ENCODE measurements at places on chromosomes 3 and 15.

- DNase-seq: no peak
Observed at GRCh38 chr3:19526071-19526470, 377.8 kb downstream of the KCNH8 start.

DNA sequence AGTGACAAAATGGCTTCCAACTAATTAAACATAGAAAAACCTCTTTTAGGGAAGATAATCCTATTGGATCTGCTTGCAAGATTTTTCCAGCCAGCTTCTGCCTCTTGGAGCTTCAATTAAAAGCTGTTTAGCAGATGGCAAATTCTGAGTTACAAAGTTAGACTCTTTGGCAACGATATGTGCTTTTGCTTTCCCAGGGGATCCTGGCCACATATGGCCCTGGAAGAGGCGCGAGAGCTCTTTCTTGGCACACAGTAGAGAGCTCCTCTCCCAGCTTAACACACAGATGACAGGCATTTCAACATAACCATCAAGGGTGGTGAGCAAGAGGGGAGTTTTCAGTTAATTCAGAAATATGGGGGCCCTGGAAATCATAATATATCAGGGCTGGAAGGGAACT lies 41.6 kb upstream of the GALNT15 start:
- no peak for DNase-seq

- DNase-seq: peak; percentile 81
Observed at GRCh38 chr3:129428376-129429079, at the start of gene EFCAB12. EFCAB12 (minus strand) TSS chr3:129428636; CDS start chr3:129428488, 148 bp downstream.

DNA sequence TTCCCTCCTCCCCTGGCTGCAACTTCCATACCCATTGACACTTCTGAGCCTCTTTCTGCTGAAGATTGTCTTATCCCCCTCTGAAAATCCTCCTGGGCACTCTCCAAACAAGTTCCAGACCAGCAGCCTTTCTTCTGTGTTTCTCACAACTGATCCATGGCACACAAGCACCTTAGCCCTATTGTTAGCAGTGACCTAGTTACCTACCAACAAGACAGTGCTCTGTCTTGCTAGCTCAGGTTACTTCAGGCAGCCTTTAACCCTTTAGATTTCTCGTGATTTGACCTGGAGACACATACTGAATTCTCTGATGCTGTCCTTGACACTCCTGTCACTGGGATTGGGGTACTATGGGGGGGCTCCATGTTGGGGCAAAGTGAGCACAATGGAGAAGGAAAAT lies 82.1 kb downstream of the GTF2E1 start:
- no peak for DNase-seq

DNA sequence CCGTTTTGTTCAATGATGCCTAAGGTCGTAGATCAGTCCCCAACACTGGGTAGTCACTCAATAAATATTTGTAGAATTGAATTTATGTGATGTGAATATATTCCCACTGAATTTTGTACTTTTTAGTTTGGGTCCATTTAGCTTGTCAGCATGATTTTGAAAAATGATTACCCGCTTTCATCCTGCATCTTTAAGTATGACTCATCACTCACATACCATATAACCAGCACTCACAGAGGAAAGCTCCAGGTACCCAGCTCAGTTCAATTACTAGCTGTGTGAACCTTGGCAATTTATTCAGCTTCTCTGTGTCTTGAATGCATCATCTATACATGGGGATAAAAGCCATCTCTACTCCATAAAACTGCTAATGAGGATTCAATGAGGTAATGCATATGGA lies 2.2 kb upstream of the MLF1 start:
- DNase-seq: no peak

- no peak for DNase-seq
Observed at GRCh38 chr3:111862974-111863373, 3.9 kb downstream of the PHLDB2 start.

GRCh38 chr3:73341272-73341935 lies 279.9 kb downstream of the EBLN2 start:
- DNase-seq: no peak

DNA sequence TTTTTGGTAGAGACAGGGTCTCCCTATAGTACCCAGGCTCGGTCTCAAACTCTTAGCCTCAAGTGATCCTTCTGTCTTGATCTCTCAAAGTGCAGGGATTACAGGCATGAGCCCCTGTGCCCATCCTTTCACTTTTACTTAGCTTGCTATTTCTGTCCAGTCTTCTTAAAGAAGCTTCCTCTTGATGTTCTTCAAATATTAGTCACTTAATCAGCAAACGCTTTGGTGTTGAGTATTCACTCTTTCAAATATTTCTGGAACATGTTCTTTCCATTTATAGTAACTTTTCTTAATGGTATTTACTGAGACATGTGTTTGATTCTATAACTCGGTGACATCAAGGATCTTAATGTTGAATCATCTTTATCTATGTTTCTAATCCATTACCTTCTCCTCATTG lies 122.1 kb downstream of the CNTN6 start:
- peak; percentile 67 for DNase-seq

DNA sequence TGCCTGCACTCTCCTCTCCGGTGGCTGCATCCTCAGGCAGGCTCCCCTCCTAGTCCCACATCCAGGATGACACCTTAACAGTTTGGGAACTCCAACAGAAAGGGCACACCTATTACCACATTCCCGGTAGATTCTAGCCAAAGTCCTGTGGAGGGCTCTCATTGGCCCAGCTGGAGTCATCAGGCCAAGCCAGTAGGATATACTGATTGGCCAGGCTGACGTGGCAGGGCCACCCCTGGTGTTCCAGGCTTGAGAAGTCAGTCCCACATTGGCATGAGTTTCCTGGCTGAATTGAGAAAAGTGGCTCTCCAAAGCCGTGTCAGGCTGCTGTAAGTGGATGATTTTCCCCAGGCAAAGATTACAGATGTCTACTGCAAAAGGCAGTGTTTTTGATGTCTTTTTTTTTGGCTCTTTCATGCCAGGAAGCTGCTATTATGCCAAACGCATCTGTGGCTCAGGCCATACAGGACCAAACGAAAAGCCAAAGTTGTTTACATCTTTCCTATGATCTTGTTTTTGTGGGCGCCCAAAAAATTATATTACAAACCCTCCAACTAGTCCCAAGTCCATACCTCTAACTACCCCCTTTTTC lies 6.6 kb upstream of the BLM start:
- no peak for DNase-seq

DNA sequence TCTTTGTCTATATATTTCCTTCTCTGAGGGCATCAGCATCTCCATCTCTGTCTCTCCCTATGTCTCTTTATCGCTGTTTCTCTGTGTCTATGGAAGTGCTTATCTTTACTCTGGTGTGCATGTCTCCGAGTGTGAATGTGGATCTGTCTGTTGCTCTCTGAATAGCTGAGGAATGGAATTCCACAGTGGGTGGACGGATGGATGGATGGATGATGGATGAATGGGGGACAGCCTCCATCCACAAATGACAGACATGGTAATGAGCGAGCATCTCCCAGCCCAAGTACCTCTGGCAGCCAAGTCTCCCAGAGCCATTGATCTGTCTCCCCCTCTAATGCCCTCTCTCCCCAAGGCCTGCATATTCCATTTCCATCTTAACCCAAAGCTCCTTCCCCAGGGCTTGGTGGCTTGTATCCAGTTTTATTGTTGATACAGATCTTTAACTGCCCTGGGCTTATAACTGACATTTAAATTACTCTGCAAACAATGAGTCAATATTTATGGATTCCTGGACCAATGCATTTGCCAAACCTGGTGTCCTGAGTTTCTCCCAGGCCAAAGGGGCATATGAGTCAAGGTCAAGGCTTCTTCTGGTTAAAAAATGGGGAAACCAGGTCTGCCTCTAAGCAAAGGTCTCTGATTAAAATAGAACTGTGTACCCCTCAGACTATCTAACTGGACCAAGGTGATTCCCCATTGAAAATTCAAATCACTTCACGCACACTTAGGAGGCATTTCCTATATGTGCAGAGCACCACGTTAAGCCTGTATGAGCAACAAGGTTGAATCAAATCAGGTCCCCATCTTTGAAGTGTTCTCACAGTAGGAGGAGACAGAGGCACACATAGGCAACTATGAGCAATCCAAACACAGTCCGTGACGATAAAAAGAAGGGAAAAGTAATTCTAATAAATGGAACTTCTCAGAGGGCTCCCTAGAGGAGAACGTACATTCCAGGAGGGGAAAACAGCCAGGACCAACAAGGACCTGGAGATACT lies 109.9 kb downstream of the TLE3 start:
- DNase-seq: peak; percentile 12

- peak; percentile 78 for DNase-seq
Observed at GRCh38 chr3:156332304-156332703, 211.9 kb downstream of the KCNAB1 start.

- no peak for DNase-seq
Observed at GRCh38 chr3:167241048-167241845, 138.8 kb downstream of the ZBBX start.

- peak; percentile 82 for DNase-seq
Observed at GRCh38 chr3:64645243-64645642, 42.6 kb downstream of the ADAMTS9 start.

GRCh38 chr15:91243826-91244225 lies 143.8 kb downstream of the SV2B start:
- no peak for DNase-seq

DNA sequence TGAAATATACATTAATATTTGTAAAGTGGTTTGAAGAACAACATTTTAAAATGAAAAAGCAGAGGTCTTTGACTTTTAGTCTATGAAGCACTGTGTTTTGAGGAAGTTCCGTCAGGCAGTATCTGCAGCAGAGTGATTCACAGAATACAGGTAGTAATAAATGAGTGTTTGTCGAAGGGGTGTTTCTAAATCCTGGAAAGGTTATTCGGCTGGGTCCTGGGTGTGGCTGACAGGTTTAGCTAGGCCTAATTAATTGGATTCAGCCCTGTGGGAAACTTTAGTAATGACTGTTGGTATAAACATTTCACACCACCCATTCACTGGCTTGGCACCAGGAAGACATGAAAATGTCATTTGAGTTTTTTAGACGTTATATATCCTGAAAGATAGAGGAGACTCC lies 51.3 kb downstream of the TIPARP start:
- peak; percentile 76 for DNase-seq

DNA sequence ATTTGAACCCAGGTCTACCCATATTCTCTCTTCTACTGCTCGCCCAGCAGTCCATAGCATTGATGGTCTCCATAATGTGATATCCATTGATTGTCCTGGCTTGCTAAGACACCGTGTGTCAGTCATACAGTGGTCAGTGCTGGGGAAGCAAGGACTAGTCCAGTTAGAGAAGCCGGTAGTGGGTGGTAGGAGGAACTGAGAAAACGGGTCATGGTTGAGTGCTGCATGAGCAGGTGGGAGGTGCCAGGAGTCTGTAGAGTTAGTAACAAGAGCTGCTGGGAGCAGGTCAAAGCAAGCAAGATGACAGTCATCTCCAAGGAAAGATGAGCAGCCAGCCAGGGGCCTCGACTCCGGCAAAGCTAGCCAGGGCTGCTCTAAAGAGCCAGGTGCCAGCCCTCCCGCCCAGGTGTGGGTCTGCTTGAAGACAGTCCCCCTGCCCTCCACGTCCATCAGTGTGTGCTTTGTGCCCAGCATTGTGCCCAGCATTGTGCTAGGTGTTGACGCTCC lies 29.5 kb upstream of the USP3 start:
- DNase-seq: peak; percentile 92

DNA sequence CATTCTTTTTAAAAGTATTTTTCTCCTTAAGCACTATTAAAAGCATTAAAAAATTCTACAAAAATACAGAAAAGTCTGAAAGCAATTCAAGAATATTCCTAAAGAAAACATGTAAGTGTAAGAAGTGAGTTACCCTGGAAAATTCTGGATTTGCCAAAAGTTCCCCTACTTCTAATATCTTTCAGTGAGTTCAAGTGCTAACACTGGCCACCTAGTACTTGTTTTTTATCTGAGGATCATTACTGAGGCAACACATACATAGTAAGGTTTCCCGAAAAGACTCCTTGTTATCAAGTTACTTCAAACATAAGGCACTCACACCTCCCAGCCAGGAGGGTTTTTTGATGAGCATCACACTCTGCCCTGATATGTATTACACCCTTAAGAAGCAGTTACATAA lies 158.4 kb downstream of the TIGIT start:
- no peak for DNase-seq

GRCh38 chr3:30162579-30162978 lies 443.8 kb upstream of the TGFBR2 start:
- peak; percentile 50 for DNase-seq

DNA sequence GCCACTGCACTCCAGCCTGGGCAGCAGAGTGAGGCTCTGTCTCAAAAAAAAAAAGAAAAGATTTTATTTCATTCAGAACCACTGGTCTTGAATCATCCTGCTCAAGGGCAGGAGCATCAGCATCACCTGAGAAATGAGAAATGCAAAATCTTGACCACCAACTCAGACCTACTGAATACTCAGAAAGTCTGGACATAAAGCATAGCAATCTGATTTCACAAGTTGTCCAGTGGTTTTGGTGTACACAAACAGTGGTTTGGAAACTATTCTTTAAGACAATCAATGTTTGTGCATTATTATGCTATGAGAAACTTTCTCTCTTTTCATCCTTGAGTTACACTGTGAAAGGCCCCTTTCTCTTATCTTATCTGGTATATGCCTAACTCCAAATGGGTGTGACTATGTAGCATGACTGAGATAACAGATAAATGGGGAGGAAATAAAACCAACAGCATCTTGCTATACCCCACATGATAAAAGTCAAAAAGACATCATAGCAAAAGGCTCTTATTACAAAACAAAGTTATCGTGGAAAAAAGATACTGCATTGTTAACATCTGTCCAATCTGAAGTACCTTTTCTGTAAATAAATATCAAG lies 174.2 kb upstream of the STT3B start:
- DNase-seq: no peak

DNA sequence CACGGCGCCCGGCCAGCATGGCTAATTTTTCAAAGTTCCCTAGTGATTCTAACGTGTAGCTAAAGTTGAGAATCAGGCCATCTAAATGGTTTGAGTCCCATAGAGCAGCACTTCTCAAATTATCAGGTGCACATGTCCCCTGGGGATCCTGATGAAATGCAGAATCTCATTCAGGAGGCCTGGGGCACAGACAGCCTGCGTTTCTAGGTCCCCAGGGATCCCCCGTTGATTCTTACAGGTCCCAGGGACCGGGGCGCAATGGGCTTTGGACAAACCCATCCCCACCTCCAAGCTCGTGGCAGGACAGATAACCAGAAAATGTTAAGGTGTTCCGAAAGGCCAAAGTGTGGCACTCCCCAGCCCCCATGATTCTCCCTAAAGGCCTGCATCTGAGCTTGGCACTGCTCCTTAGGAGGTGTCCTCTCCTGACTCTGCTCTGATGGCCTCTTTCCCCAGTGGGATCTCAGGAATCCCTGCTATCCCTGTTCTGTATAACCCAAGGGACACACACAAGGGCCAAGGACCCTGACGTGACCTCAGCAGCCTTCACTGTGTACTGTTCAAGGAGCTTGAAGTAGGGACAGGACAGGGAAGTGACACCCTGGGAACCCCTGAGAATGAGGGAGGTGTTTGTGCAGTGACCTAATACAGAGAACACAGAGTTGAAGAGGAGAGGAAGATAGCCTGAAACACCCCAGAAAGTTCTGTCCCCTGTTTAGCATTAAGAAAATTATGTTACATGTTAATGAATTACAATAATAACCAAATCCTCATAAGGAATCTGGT lies 8.0 kb downstream of the LRRK1 start:
- no peak for DNase-seq

DNA sequence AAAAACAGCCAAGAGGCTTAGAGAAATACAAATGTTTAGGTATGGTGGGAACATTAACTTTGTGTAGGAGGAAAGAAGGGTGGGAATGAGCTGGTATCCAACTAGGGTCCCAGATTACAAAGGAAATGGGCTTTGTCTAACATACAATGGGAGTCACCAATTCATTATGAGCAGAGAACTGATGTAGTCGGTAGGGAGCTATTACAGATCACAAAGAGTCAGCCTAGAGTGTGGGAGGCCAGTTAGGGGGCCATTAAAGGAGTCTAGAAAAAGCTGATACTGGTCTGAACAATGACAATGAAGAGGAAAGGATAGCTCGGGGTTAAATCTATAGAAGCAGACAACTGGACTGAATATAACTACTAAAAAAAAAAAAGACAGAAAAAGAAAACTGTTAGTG lies 15.5 kb downstream of the ANO10 start:
- DNase-seq: no peak
